IMR-90 (cell line): ENCODE measurements at places on chromosomes 3 and 15. TPM values are rescaled to one million over a fixed set of nuclear protein-coding genes. Genes with fewer than 3 reads are reported as not detected.

DNA sequence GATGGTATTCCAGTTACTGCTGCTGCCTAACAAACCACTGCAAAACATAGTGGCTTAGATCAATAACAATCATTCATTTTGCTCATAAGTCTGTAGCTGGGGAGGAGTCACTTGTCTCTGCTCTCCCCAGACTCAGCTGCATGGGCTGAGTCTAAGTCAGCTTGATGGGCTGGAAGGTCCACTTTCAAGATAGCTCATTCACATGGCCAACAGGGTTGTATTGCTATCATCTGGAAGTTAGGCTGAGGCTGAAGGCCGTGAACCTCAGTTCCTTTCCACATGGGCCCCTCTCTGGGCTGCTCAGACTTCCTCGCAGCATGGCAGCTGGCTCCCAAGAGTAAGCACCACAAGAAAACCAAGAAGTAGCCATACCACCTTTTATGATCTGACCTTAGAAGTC lies 28.7 kb upstream of the BFSP2 start:
- DNase-seq = no peak

Gene GOLGA6L9
- 0.90 and 1.1 TPM in 2 replicates for total RNA-seq

Gene IQSEC1
- total RNA-seq = 5.9 and 6.4 TPM in 2 replicates

GRCh38 chr3:114270019-114270418 lies 23.8 kb upstream of the TIGIT start:
- DNase-seq = no peak

Gene GNAT1
- not detected in 2 replicates for total RNA-seq

GRCh38 chr3:42036483-42036823 lies 54.7 kb upstream of the TRAK1 start:
- peak; percentile 97 for DNase-seq

Gene SV2B
- not detected in 2 replicates for total RNA-seq

DNA sequence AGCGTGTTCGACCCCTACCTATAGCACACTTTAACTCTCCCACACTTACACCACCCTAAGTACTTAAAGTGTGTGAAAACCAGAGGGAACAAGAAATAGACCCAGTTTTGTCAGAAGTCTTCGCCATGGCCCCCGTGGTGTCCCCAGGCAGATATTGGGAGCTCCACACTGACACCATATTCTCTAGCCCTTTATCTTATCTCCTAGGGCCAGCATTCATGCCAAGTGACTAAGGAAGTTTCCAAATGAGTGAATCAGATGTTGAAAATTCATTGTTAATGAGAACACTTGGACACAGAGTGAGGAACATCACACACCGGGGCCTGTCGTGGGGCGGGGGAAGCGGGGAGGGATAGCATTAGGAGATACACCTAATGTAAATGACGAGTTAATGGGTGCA lies 31.8 kb downstream of the P3H2 start:
- peak; percentile 23 for DNase-seq

GRCh38 chr3:127286571-127287140 lies 1.2 kb downstream of the PRR20G start:
- peak; percentile 6 for DNase-seq

Gene PTX3
- 96.7 and 97.9 TPM in 2 replicates for total RNA-seq

Gene GP5
- total RNA-seq = under 0.01 TPM in 2 replicates

DNA sequence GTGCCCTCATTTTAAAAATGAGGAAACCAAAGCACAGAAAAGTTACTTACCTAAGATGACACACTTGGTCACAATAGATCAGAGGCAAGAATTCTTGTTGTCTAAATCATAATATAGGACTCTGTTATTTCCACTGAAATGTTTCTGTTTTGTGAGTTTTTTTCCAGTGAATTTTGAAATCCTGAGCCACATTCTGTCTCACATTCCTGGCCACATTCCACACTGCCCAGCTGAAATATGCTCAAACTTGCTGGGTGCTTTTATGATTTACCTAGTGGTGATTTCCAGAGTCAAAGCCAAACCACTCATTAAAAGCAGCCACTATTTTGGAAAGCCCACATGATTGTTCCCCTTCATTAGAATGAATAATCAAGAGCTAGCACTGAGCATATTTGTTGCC lies 82.3 kb upstream of the NPHP3 start:
- no peak for DNase-seq

- DNase-seq = no peak
Observed at GRCh38 chr3:148420242-148420641, 277.5 kb upstream of the AGTR1 start.

Gene CTXN2
- total RNA-seq = not detected in 2 replicates
